Aorta (tissue), 5 donors: ENCODE measurements at places on chromosomes 6 and 20. TPM values are rescaled to one million over a fixed set of nuclear protein-coding genes. Genes with fewer than 3 reads are reported as not detected.

DNA sequence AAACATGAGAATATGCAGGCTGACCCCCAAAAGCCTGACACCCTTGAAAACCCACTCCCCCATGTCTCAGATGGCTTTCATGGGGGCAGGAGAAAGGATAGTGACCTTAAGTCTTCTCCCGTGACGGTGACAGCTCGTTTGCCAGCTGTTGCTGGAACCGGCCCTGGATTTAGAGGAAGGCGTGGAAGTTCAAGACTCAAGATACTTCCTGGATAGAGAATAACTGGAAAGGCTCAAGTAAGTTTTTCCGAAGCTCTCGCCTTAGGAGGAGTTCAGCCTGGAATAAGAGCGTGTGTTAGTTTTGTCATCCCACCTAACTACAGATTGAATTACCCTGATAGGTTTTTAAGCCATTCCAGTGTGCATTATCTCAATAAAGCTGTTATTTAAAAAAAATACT, 11.6 kb upstream of the MTG2 start:
- no peak for DNase-seq

DNA sequence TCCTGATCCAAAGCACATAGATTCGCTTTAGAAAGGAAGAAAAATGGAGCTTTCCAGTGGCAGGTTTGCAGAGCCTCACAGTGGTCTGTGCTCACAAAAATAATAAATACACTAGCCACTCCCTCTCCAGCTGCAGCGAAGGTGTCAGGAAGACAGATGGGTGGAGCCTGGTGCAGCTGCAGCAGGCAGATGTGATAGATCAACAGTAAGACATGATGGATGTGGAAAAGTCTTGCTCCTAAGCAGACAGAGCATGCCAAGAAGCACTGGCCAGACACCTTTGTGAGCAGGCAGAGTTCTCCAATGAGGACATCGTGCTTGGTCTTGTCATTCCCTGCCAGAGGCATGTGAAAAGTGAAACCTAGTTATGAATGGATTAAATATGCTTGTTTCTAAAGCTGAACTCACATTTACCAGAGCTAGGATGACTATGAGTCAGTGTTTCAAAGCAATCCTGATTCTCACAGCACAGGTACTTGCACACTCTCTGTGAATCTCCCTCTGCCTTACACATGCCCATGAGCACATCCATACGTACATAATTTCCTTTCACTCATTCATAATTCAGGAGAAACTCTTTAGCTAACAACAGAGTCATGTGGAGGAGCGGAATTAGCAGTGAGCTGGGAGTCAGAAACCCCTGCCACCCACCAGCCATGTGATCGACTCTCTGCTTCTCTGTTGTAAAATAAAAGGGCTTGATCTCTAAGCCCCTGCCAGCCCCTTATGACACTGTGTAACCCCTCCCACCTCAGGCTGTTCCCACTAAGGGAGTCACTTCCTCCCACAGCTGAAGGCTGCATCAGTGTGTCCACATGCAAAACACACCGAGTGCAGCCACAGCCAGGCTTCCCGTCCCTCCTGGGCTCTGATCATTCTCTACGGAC, 111.2 kb downstream of the SCML4 start:
- no peak for DNase-seq

Gene BTNL2
- not detected for total RNA-seq

DNA sequence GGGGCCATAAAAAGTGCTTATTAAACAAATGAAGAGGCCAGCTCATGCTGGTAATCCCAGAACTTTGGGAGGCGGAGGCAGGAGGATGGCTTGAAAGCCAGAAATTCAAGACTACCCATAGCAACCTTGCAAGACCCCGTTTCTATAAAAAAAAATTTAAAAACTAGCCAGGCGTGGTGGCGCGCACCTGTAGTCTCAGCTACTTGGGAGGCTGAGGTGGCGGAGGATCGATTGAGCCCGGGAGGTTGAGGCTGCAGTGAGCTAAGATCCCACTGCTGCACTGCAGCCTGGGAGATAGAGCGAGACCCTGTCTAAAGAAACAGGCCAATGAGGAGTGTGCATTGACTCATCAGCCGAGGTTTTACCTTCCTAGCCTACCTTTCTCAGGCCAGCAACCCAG, 15.2 kb downstream of the NPEPL1 start:
- no peak for DNase-seq

DNA sequence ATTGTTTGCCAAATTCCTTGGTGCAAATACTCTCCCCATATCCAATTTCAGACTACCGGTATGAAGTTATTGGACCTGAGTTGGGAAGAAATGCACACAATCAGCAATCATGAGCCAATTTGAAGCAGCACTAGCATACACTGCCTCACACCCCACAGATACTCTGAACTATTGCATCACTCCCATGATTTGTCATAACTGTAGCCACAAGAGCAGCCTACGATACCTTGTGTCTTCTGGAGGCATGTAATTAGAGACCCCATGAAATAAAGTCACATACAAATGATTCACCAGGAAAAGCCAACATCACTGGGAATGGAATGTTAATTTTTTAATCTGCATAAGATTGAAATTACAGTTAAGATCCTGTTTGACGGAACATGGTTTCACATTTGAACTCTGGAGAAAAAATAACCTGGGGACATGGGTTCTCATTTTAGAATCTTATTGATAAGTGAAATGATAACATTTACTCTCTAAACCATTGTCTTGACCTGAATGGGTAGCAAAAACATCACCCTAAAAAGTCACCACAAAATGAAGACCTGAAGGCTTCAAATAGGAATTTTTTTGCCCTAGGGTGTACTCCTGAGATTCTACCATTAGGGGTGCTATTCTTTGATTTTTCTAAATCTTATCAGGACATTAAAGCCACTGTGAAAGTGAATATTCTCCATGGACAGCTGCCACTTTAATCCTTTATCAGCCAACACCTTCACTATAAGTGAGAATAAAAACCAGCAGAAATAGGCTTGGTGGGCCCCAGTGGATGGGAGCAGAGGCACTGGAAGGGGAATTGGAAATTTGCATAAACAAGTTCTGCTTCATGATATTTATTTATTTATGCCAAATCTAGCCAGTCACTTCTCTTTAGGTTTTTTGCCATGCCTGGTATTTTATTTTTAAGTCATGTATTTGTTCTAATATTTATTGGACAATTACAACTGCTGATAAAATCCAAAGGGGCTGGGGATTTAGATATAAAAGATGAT, 34.5 kb upstream of the HBS1L start:
- DNase-seq = no peak

DNA sequence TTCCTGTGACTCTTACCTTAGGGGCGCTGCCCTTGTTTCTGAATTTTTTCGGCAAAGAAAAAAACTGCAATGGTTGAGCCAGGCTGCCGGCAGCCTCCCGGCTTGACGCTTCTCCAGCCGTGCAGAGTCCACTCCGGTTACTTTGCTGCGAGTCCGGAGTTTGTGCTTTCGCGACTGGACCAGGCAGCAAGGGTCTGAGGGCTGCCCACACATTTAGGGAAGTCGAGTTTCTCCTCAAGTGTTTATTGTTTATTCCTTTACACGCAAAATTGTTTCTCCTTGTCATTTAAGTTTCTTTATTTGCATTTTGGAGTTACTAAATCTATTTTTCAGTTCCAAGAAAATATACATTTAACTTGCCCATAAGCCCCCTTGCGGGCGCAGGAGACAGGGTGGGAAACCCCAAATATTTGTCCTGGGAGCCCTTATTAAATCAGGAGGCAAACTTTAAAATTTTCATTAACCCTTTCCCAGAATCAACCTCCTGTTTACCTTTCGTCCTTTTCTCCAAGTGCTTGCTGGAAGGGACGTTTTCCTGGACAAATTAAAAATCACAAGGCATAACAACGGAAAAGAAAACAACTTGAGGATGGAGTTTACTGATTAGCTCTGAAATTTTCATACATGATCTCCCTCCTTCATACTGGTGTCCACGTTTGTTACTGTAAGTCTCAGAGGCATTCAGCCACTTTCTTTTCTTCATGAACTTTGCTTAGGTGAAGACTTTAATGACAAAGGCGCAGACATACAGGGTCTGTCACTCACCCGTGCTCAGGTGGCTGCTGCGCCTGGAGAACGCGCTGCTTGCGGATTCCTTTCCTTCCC, 1.7 kb upstream of the PDE10A start:
- no peak for DNase-seq

DNA sequence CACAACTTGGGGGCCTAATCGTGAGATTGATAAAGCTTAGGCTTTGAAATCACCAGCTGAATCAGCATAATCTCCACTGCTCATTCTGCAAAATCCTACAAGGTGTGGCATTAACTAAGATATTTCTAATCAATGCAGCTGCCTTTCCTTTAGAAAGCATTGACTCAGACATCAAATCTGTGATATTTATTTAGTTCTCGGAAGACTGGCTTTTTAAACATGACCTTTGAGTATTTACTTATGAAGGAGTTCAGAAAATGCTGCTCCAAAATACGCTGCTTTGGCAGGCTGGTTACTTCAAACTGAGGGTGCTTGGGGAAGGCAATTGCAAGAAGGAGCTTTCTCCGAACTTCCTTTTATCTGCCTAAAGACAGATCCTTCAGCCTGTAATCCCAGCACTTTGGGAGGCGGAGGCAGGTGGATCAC, 23.7 kb upstream of the FUCA2 start:
- DNase-seq = no peak

Gene ENPP5
- total RNA-seq = 3.7 TPM

- no peak for DNase-seq
These were observed 45.9 kb downstream of the RPS12 start for GRCh38 chr6:132860254-132860653.

DNA sequence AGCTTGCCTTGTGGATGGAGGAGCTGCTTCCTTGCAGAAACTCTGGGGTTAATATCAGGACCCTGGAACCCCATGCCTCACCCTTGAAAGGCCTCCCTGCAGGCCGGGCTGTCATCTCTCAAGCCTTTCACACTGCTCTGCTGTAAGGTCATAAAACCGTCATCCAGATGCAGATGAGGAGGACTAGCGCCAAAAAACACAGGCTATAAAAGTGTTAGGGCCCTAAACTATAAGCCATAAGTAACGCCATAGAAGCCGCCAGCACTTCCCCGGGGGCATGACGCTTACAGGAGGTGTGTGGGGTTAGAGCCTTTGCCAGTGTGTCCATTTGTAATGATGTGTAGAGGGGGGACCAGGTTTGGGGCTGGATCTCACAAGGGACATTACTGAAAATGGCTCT, 47.6 kb downstream of the CDH4 start:
- DNase-seq = no peak

Gene GNAS-AS1
- 1.7 TPM for total RNA-seq

- DNase-seq = no peak
These were observed 512.7 kb downstream of the DHX35 start for GRCh38 chr20:39474879-39475278.

Gene TUBB1
- total RNA-seq = 2.1 TPM

DNA sequence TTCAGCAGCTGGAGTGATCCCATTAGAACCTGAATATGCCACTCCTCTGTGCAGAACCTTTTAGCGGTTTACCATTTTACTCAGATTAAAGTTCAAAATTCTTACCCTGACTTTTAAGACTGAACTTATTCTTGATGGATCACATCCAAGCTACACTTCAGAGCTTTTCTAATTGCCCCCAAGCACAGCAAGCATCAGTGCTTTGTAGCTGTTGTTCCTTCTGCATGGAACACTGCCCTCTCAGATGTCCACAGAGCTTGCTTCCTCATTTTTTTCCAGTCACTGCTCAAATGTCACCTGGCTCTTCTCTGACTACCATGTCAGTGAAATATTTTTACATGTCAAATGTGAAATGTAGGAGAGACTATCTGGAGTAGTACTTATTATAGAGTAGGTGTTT, 1.6 kb upstream of the SLC35B3 start:
- no peak for DNase-seq

Gene CLVS2
- 0.03 TPM for total RNA-seq

Gene BEND3
- total RNA-seq = 1.6 TPM

GRCh38 chr6:31651602-31652191, 764 bp downstream of the BAG6 start:
- no peak for DNase-seq

Gene CLPSL2
- total RNA-seq = not detected

Gene TREM1
- total RNA-seq = 18.4 TPM

GRCh38 chr6:125188037-125188436, 34.5 kb downstream of the TPD52L1 start:
- DNase-seq = no peak

- peak; percentile 82 for DNase-seq
These were observed 61.3 kb upstream of the EPB41L1 start for GRCh38 chr20:36093025-36093803.

GRCh38 chr6:158684311-158684710, 34.5 kb downstream of the SYTL3 start:
- DNase-seq = no peak

GRCh38 chr6:73537677-73538076, 16.8 kb upstream of the EEF1A1 start:
- DNase-seq = no peak

DNA sequence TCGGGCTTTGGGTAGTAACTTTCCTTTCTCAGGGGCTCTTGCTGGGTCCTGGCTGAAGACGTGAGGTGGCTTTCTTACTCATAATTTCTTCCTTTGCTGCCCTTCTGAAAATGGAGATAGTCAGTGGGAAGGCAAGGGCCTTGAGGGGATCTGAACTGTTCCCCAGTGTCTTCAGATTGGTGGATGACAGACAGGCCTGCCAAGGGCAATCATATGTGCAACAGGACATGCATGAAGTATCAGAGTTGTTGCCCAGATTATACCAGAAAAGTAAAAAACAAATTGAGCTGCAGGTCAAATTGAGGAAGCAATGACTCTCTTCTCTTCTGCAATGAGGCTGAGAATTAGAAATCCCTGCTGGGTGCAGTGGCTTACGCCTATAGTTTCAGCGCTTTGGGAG, 71.6 kb upstream of the PAX1 start:
- no peak for DNase-seq

DNA sequence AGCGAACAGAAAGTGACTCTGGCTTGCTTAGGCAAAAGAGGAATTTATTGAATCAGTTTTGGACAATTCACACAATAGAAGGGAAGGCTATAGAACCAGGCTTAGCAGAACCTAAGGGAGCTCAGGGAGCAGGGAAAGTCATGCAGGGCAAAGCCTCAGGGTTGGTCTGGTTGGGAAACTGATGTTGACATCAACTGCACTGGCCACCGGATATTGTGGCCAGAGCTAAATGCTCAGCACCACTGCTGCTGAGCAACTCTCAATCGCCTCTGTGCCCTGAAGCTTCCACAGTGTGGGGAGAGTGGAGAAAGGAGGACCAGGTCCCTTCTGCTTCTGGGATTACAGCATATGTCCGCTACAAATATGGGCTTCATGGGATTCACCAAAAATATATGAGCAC, 93.3 kb upstream of the GCM1 start:
- DNase-seq = peak; percentile 57

Gene CNKSR3
- 41.2 TPM for total RNA-seq

Gene DEFB128
- not detected for total RNA-seq

- DNase-seq = no peak
These were observed 115.7 kb downstream of the PHACTR1 start for GRCh38 chr6:12832226-12832735.

- no peak for DNase-seq
These were observed 19.5 kb downstream of the DUSP22 start for GRCh38 chr6:311679-312220.

DNA sequence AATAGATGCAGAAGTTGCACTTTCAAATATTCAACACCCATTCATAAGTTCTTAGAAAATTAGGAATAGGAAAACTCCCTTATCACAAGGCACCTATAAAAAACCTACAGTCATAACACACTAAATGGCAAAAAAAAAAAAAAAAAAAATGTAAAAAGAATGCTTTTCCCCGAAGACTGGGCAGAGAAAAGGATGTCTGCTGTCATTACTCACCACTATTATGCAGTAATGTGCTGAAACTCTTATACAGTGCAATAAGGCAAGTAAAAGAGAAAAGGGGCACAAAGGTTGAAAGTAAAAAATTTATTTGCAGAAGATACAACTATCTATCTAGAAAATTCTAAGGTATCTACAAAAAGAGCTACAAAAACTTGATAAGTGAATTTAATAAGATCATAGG, 607.8 kb upstream of the ARID1B start:
- DNase-seq = no peak
